Stimulated activated CD4-positive, alpha-beta T cell treated with anti-CD3 and anti-CD28 coated beads, Interleukin-2, amount 100 ng/mL, for 4 hours (primary cell): ENCODE measurements at places on chromosomes 6 and 20.

- no peak for DNase-seq
These were observed 157.3 kb downstream of the THBS2 start for GRCh38 chr6:169096388-169096787.

DNA sequence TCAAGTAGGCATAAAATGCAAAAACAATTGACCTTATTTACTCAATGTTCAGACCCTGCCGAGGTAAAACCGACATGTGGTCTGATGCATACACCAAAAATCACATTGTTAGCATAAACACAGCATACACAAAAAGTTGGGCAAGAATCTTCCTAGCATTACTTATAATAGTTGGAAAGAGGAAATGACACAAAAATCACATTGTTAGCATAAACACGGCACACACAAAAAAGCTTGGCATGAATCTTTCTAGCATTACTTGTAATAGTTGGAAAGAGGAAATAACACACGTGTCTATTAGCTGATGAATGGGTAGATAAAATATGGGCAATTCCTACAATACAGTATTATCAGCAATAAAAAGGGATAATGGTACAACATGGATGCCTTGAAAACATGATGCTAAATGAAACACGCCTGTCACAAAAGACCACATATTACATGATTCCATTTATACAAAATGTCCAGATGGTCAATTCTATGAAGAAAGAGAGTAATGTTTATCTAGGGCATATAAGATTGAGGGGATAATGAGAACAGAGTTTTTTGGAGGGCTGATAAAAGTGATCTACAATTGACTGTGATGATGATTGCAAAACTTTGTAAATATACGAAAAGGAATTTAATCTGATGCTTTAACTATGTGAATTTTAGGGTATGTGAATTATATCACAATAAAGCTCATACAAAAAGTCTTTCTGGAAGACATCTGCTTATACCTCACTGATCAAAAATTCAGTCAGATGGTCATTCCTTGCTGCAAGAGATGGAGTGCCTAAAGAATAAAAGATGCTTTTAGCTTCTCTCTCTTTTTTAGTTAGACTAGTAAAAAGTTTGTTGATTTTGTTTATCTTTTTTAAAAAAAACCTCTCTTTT is 1019.5 kb upstream of the CITED2 start:
- DNase-seq: no peak

DNA sequence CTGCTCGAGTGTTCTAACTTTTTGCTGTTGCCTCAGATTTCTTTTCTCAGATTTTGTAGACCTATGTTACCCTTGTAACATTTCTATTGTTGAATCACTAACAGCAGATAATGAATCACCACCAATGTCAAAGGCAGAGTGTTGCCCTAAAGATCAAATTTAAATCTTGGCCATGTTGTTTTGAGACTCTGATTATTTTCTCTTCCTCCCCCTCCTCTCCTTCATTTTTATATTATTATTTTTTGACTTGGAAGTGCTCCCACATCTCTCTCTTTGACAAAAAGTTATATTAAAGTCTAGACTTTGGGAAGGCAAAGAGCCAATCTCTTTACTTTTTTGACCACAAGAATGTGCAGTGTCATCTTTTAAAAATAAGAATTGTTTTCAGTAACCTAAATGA is 422.7 kb downstream of the NKAIN2 start:
- no peak for DNase-seq

DNA sequence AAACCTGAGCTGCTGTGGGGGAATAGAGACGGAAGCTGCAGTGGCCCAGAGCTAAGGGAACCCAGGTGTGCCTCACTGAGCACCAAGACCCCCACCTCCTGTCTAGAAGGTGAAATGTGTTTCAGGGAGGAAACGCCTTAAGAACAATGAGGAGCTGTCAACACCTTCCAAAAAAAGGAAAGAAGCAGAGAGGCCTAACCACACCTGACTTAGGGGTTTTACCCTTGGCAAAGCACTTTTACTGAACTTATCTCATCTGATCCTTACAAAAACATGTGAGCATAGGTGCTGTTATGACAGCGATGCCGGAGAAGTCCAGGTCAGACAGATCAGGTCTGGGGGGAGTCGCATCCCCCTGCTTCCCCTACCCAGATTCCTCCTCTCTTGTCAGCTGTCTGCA is 16.1 kb upstream of the CDKN1A start:
- no peak for DNase-seq

- DNase-seq: no peak
These were observed 1.0 kb downstream of the MAP1LC3A start for GRCh38 chr20:34559311-34560140.

DNA sequence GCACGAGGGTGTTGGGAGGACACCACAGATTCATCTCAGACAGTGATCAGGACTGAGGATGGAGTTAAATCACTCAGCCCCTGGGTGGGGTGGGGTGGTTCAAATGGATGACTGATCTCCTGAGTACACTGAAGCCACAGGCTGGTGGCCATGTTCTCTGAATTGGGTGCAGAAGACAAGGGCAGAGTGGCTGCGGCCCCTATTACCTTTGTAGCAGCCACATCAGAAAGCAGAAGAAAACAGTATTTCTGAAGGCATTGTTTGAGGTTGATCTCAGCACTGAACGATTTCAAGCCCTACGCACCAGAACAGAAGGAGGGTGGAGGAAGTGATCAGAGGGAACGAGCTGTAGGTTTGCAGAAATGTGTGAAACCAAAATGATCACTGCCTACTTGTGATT is 71.6 kb downstream of the SH3BGRL2 start:
- DNase-seq: no peak

- no peak for DNase-seq
These were observed 9.3 kb upstream of the HBS1L start for GRCh38 chr6:135063926-135064325.
